ENCODE measurements at places on chromosomes 11 and 22.

DNA sequence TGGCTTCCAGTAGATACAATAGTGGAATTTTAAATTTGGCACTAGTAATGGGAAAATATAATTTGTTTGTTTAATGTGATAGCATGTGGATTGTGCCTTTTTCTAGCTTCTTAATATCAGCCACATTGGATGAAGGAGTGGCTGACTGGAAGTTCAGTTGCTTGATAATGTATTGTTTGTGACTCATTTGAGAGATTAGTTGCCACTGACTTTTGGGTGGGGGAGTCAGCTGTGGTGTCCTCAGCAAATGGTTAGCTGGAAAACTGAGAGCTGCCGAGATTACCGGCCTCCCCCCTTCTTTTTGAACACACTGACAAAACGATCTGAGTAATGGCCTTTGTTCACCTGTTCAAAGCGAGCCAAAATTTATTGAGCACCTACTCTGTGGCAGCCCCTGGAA is 5.5 kb downstream of the JAM3 start:
- DNase-seq = no peak

DNA sequence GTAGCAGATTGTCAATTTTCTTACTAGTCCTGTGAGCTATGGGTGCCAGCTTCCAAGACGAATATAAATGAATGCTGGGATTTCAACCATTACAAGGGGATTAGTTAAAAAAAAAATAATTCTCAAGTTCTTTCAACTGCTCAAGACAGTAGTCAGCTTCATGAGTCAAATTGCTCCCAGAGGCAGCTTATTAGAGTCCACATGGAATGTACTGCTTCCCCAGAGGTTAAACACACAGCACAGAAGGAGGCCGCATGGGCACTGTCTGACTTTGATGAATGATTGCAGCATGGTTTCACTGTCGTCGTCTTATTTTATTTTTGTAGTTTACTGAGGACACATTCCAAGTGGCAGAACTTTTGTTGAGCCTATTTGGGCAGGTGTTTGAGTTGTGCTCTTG is 563.2 kb downstream of the TMEM135 start:
- DNase-seq = no peak

GRCh38 chr11:103053997-103054396 is 38.0 kb downstream of the DCUN1D5 start:
- DNase-seq = no peak

- DNase-seq = no peak
Observed at GRCh38 chr22:49659924-49660315, 167.8 kb downstream of the BRD1 start.

GRCh38 chr11:70116386-70117065 is 38.4 kb downstream of the ANO1 start:
- no peak for DNase-seq

DNA sequence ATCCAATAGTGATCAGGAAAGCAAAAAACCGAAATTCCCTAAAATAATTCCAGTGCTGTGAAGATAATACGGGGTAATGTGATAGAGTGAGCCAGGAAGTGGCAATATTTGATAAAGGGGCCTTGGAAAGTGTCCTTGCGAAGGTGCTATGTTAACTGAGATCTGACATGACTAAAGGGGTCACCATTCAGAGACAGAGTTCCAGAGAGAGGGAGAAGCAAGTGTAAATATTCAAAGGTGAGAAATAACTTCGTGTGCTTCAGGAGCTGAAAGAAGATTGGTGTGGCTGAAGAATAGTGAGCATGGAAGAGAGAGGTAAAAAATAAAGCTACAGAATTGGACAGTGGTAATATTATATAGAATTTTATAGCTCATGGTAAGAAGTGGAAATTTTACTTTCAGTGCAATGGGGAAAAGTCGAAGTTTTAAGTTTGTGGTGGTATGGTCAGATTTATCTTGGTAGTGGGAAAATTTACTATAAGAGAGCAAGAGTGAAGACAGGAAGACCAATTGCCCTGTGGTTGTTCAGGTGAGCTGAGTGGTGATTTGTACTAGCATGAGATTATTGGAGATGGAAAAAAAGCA is 164.5 kb downstream of the JRKL start:
- DNase-seq = no peak

DNA sequence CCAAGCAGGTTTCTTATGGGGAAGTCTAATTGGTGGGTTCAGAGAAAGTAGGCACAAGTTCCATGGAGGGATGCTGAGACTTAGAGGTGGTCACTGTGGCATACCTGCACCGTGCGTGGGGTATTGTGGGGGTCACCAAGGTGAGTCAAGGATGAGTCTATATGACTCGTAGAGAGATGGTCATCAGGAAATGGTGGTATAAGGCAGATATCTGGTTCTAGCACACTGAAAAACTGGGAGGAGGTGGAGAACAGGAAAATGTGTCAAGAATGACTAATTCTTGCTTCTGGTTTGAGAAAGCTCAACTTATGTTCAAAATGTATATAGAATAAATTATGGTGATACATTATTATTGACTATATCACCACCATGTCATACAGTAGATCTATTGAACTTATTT is 258.1 kb downstream of the RAB38 start:
- DNase-seq = no peak

DNA sequence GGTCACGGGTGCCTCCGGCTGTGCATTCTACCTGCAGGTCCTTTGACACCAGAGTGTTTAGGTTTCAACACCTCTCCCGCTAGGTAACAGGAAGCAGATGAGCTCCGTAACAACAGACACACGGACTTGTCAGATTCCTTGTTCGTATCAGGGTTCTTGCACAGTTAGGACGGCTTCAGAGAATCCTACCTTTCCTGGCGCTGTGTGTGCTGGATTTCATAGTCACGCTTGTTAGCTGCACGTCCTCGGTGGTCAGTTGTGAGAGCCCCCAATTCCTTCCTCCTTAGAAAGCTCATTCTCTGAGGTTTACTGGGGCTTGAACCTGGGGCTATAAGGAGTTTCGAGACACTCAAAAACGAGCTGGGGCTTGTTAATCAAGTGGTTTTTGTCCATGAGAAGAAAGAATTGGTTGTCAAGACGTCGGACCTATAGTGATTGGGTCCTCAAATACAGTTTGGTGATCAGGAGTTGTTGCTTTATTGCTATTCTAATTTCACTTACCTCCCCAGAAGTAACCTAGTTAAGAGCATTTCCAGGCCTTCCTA is 664 bp downstream of the DDB2 start:
- DNase-seq = no peak

GRCh38 chr11:13446444-13446843 is 16.6 kb downstream of the BTBD10 start:
- no peak for DNase-seq

All from activated CD8-positive, alpha-beta memory T cell treated with anti-CD3 and anti-CD28 coated beads for 1 hour (primary cell).